ENCODE measurements at places on chromosomes 2 and 18.

- no peak for DNase-seq
Measured at GRCh38 chr2:197998702-197999101, 194.3 kb downstream of the PLCL1 start.

GRCh38 chr18:55868909-55869308 is 280.9 kb upstream of the TCF4 start:
- DNase-seq = no peak

DNA sequence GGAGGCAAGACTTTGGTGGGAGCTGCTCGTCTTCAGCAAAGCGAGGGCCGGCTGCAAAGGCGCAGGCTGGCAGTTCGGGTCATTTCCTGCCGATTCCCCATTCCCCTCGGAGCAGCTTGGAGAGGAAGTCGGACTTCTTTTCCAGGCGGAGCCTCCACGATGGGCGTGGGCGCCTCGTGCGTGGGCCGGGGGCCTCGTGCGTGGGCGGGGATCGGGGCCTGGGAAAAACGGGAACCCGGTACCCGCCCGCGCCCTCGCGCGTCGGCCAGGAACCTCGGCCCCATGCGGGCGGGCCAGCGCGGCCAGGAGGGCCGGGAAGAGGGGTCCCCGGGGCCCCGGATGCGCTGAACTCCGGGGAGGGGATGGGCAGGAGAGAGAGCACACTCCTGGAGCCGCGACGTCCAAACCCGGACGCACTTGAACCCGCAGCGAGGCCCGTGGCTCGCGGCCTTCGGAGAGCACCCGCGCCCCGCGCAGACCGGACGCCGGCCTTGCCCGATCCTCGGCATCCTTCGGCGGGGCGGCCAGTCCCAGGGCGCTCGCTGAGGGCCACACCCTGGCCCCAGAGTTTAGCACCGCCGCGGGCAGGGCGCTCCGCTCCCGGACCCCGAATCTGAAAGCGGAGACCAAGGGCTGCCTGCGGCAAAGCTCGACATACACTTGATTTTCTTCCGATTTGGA is 368.4 kb downstream of the MTX2 start:
- peak; percentile 86 for DNase-seq

GRCh38 chr2:59892398-59892797 is 661.1 kb downstream of the BCL11A start:
- DNase-seq = no peak

DNA sequence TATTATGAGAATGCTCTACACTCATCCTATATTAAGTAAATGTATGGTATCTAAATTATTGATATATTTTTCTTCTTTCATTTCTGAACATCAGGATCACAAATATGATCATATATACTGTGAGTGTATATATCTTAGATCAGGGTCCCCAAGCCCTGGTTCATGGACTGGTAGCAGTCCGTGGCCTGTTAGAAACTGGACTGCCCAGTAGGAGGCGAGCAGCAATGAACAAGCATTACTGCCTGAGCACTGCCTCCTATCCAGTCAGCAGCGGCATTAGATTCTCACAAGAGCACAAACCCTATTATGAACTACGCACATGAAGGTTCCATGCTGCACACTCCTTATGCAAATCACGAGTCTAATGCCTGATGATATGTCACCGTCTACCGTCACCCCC is 1247.1 kb upstream of the NXPH2 start:
- no peak for DNase-seq

DNA sequence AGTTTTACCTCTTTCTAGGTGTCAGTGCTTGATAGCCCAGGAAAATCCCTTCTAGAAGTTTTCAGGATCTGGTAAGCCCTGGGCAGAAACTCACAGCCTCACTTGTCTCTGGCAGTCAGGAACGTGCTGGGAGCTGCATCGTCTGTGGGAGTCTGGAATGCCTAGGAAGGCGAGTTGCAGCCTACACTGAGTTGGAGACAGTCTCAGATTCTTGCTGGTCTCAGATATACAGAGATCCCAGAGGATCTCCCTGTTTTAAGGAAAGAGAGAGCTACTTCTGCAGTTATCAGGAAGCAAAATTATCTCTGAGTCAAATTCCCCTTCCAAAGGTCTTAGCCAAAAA is 104.4 kb upstream of the CDC42EP3 start:
- DNase-seq = no peak

- DNase-seq = no peak
Measured at GRCh38 chr2:151237422-151238025, 24.1 kb downstream of the RBM43 start.

- DNase-seq = no peak
Measured at GRCh38 chr2:170113168-170113894, 64.6 kb upstream of the MYO3B start.

DNA sequence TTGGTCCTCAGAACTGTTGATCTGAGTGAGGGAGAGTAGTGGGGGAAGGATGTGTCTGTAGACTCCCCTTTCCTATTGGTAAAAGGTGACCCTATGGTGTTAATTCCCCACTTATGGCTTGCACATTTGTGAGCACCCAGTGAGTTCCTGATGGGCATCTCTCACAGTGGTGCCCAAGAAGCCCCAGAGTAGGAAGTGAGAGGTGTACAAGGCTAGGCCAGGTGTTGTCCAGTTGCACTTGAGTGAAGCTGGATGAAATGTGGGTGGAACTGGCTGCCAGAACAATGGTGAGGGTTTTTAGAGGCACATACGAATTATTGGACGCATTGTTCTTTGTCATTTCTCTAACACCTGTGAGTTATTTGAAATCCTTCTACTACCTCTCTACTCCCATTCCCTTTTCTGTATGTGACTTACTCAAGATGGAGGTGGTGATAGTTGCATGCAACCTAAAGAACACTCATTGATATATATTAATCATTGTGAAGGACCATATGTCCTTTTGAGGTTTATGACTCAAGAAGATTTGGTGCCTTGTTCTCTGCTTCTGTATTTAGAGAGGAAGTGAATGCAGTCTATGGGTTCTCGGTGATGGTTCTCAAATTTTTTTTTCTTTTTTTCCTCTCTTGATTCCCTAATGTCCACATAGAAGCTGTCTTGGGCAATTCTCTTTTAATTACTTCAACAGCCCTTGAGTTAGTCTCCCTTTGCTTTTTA is 162.7 kb downstream of the FSHR start:
- no peak for DNase-seq

- DNase-seq = no peak
Measured at GRCh38 chr2:191983591-191983990, 136.7 kb upstream of the CAVIN2 start.

GRCh38 chr2:132760405-132760804 is 90.4 kb upstream of the LYPD1 start:
- DNase-seq = no peak

DNA sequence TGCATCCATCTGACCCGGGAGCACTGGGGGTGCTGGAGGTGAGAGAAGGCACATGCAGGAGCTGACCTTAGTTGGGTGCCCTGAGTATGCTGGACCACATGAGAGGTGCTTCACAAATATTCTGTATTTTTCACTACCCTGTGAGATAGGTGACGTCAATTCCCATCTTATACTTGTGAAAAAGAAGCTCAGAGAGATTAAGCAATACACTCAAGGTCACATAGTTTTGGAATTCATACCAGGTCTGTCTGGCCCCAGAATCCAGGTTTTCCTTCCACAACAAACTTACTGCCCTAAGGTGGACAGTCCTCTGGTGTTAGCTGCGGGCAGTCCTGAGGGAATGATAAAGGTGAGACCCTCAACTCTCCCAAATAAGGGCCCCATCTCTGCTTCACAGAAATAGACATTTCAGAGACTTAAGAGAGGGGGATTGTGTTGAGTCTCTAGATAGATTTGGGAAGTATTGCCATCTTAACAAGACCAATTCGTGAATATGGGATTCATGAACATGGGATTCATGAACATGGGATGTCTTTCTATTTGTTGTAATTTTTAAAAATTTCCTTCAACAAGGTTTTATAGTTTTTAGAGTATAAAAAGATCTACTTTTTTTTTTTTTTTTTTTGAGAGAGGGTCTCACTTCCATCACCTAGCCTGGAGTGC is 64.0 kb upstream of the SMAD7 start:
- no peak for DNase-seq

GRCh38 chr2:101930847-101931246 is 60.9 kb upstream of the IL1R2 start:
- DNase-seq = no peak

DNA sequence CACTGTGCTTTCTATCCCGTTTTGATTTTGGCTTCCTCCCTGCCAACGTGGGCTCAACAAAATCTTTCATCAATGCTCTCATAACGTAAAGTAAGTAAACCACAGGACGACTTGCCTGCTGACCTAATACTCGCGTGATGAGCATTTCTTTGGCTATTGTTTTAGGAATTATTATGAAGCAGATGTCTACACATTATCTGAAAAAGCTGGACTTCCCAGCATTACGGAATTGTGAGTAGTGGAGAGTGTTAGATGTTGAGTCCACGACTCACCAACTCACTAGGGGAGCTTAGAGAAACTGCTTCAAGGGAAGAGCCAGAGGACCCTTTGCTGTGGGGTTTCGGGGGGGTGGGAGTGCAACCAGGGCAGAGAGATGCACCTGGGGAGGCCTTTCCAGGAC is 21.9 kb downstream of the HJURP start:
- no peak for DNase-seq

- no peak for DNase-seq
Measured at GRCh38 chr2:9889812-9890261, 46.6 kb downstream of the TAF1B start.

DNA sequence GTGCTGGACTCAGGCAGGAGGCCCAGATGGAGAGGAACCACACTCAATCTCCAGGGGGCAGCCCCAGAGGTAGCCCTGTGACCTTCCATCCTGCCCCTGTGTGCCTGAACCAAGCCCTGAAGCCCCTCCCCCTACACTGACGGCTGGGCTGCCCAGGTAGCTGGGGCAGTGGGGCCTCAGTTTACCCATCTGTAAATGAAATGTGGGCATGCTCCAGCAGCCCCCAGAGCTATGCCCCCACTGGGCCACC is 15.8 kb downstream of the CROCC2 start:
- DNase-seq = no peak

DNA sequence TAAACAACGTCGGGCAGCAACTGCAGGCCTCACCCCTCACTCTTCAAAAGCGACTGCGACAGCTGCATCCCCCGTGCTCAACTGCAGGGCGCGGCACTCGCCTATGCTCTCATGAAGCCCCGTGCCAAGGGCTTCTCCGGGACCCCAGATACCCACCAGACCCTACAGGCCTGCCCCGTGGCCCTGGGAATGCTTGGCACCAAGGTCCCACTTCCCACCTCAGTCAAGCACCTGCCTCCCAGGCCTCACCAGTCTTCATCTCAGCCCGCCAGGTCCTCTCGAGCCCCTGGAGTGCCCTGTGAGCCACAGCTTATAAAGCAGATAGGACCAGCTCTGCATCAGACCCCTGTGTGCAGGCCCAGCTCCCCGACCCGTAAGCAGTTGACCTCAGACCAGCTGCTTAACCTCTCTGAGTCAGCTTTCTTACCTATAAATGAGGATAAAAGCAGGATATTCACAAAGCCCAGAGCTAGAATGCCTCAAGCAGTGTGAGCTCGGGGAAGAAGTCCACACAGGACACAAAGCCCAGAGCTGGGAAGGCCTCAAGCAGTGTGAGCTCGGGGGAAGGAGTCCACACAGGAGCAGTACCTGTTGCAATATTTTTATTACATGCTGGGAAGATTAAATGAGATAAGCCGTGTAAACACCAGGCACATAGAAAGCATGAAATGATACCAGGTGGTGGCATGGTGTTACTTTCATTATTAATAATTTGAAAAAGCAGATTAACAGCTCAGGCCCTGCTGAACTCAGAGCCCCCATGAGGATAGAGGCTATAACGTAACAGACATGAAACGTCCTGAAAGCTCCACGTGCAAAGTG is 96.9 kb downstream of the HDAC4 start:
- peak; percentile 67 for DNase-seq

DNA sequence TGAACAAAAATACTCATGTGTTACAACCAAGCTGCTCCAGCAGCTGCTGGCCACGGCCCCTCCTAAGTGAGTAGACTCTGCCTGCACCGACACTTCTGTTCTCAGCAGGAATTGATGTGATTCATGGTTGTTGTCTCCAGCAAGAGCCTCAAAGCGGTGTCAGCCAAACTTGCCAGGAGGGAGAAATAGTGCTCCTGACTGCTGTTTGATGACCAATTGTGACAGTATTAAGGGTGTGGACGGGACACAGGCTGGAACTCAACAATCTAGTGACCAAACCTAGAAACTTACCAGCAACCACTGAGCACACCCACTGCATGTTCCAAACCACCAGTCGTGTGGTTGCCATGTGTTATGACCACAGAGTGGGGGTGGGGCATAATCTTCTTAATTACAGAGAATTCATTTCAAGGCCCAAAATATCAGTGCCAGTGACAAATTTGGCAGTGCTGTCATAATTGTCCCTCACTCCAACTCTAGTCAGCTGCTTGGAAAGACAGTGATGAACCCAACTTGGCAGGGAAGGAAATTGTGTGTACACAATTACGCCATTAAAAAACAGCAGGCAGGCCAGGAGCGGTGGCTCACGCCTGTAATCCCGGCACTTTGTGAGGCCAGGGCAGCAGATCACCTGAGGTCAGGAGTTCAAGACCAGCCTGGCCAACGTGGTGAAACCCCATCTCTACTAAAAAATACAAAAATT is 30.4 kb downstream of the FBLN7 start:
- no peak for DNase-seq

GRCh38 chr18:56952026-56952425 is 194.9 kb upstream of the BOD1L2 start:
- DNase-seq = no peak

GRCh38 chr2:193542762-193543161 is 1348.0 kb upstream of the TMEFF2 start:
- DNase-seq = no peak

DNA sequence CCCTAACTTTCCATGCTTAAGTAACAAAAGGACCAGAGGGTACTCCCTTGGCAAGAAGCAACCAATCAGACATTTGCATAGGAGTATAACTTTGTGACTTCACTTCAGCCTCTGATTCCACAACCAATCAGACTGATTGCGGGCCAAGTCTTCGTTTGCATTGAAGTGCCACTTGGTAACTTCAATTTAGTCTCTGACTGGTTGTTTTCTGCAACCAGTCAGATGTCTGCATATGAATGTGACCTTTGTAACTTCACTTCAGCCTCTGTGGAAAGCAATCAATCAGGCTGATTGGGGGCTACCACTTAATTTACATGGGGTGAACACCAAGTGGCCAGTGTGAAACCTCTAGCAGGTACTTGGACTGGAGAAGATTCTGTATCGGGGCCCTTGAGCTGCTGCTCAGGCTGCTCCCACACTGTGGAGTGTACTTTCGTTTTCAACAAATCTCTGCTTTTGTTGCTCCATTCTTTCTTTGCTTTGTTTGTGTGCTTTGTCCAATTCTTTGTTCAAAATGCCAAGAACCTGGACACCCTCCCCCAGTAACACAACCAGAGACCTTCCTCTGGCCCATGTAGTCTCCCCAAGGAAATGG is 241.5 kb downstream of the ACKR3 start:
- DNase-seq = no peak

DNA sequence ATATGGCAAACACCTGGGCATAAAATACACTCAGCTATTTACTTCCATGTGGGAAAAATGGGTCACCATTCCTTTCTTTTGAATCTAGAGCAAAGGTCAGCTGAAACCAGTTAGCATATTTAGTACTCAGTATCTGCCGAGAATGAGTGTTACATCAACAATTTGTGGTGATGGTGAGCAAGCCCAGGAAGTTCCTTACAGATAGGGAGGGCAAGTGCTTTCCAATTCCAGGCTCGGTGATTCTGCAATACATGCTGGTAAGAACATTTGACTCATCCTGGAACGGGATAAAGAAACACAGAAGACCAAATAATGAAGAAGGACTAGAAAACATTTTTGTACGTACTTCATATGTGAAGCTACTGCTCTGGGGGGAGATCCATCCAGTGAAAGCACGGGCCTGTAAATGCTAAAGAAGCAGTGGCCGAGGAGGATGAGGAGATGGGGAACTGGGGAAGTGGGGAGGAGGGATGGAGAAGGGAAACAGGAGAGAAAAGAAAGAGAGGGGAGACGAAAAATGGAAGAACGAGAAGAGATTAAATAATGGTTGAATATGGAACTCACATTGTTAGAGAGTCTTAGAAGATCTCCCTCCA is 251.9 kb downstream of the TTC32 start:
- DNase-seq = no peak

Data from left forelimb (tissue), 1 donor.